ENCODE measurements at places on chromosomes 1 and 21.

DNA sequence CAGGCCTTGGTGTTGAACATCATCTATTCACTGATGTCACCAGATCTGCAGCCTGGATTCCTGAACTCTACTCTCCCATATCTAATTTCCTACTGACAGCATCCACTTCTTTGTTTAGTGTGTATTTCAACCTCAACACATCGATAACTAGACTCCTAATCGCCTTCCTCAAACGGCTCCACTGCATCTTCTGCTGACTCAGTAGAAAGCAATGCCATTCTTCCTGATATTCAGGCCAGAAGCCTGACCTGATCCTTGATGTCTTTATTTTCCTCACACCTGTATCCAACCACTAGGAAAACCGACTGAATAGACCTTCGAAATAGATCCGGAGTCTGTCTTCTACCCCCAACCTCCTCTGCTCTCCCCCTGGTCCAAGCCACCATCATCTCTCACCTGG lies 466.9 kb downstream of the PCP4 start:
- no peak for DNase-seq

- no peak for DNase-seq
These were observed 43.6 kb downstream of the PBX1 start for GRCh38 chr1:164602480-164603093.

DNA sequence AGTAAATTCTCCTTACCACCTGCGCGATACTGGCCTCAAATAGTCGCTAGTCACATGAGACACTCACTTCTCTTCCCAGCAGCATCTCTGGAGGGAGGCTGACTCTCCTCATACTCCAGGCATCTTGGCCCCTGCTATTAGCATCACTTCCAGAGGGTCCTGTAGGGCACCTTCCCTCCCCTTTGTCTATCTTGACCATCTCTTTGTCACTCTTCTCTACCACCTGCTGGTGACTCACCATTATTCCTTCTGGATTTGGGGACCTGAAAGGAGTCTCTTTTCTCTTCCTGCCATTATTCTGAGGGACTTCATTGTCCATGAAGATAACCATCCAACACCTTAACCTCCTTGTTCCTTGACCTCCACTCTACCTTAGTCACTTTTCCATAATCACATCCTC lies 31.7 kb upstream of the GPR37L1 start:
- no peak for DNase-seq

- no peak for DNase-seq
These were observed 147.2 kb upstream of the SGIP1 start for GRCh38 chr1:66386712-66387111.

DNA sequence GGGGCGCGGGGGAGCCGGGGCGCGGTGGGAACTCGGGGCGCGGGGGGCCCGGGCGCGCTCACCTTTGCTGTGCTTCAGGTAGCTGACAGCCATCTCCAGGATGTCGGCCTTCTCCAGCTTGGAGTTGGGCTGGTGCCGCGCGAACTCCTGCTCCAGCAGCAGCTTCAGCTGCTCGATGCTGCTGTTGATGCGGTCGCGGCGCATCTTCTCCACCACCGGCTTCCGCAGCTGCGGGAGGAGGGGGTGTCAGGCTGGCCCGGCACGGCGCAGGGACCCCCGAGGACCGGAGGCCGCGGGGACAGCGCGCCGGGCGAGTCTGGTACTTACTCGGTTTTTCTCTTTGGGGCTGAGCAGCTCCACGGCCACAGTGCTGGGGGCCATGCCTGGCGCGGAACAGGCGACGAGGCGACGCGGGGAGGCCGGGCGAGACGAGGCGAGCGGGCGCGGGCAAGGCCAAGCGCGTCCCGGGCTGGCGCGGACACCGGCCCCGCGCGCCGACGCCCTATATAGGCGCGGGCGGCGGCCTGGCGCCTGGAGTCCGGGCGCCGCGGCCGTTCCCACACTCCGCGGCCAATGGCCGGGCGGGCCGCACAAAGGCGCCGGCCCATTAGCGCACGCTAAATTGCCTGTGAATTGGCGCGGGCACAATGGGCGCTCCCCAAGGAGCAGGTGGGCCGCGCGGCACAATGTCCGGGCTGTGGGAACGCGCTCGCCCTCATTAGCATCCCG lies at the start of gene HES5:
TSS of gene HES5 (minus strand) at position 480 of the 729 bp plus-strand sequence. CDS start at position 381, 99 bp downstream.
- no peak for DNase-seq

All from activated T-cell treated with anti-CD3 and anti-CD28 coated beads for 24 hours (primary cell).